ENCODE measurements at places on chromosomes 7 and 10.

GRCh38 chr10:97789770-97790397, 18.1 kb upstream of the SFRP5 start:
- no peak for DNase-seq

DNA sequence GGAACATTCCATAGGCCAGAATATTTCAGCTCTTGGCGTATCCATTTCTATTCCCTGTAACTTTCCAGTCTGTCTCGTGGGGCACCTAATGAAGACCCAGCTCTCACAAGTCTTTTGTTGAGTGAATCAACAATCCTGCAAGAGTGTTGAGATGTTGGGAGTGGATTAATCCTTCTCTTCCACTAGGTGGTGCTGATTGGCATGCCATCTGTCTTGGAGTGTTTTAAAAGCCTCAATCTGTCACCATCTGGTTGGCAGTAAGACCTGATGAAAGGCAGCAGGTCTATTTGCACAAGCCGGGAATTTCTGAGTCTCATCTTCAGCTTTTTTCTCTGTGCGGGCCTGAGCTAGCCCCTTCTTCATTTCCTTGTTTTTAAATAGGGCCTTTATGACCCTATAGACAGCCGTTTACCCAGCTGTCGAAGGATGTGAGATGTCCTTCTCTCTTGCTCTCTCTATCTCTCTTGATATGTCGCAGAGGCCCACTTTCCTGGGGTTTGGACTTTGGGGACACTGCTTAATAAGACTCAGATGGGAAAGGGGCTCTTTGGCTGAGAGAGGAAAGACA, 180.5 kb downstream of the ZNF365 start:
- peak; percentile 43 for DNase-seq

- DNase-seq: no peak
Observed at GRCh38 chr7:94434042-94434441, 39.3 kb downstream of the COL1A2 start.

DNA sequence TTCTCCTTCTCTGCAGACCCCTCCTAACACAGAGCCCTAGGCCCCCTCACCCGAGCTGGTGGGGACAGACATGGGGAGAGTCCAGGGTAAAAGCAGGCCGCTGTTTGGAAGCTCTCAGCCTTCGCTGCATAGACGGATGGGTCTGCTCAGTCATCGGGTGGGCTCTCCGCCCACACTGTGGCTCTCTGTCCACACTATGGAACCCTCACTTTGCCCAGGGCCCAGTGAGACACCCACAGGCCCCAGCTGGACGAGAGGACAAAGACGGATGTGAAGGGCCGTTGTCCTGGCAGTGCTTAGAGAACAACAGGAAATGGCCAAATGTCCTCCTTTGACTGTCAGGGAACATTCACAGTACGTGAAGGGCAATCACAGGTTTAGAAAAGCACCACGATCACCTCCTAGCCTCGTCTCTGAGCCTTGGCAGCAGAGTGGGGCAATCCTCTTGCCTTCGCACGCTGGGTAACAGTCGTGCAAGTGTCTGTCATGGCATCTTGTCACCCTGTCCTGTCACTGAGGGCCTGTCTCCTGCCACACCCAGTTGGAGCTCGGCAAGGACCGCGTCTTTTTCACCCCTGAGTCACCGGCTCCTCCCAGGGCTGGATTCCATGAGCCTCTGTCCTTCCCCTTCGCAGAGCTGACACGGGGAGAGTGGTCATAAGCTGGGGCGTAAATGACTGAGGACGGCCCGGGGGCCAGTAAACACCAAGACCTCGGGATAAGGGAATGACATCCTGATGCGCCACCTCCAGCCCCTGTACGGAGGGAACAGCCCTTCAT, 80.6 kb downstream of the PRKAG2 start:
- peak; percentile 81 for DNase-seq

DNA sequence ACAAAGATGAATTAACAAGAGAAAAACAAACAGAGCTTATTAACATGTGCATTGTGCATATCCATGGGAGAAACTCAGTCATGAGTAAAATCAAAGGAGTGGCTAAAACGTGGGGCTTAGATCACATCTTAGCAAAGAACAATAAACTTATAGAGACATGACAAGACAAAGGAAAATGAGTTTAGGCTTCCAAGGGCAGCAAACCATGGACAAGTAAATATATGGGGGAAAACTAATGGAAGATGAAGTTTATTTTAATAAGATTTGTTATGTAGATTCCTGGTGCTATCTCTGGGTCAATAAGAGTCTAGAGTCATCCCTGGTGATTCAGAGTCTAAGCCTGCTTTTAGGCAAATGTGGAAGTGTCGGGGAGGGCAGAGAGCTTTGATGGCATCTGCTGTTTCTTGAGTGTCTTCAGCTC, 87.2 kb upstream of the PLPP4 start:
- DNase-seq: peak; percentile 28

GRCh38 chr7:70890147-70890969, 241.6 kb upstream of the GALNT17 start:
- DNase-seq: no peak

GRCh38 chr7:23524473-23524872, 7.3 kb downstream of the TRA2A start:
- DNase-seq: no peak

- DNase-seq: no peak
Observed at GRCh38 chr7:36055207-36055606, 97.8 kb upstream of the EEPD1 start.

GRCh38 chr7:142753366-142753765, 4.1 kb downstream of the PRSS1 start:
- DNase-seq: no peak

GRCh38 chr10:77922055-77922454, 4.5 kb downstream of the DLG5 start:
- no peak for DNase-seq

DNA sequence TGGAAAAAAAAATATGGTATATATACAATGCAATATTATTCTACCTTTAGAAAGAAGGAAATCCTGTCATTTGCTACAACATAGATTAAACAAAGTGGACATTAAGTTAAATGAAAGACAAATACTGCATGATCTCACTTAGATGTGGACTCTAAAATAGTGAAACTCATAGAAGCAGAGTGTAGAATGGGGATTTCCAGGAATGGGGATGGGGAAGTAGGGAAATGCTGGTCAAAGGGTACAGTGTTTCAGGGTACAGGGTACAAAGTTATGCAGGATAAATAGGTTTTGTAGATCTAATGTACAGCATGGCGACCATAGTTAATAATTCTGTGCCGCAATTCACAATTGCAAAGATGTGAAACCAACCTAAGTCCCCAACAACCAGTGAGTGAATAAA, 385.5 kb downstream of the SFMBT2 start:
- no peak for DNase-seq

- no peak for DNase-seq
Observed at GRCh38 chr10:5776136-5776880, 36.9 kb downstream of the GDI2 start.

GRCh38 chr10:123798856-123799255, 92.8 kb downstream of the CPXM2 start:
- DNase-seq: no peak

DNA sequence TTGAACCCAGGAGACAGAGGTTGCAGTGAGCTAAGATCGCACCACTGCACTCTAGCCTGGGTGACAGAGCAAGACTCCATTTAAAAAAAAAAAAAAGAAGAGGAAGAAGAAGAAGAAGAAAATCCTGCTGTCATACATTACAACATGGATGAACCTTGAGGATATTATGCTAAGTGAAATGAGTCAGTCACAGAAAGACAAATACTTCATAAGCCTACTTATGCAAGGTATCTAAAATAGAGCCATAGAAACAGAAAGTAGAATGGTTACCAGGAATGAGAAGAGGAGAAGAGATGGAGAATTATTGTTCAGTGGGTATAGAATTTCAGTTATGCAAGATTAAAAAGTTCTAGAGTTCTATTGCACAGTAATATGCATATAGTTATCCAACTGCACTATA, 466.5 kb downstream of the PLXNA4 start:
- DNase-seq: no peak

GRCh38 chr7:129362496-129362895, 71.7 kb upstream of the STRIP2 start:
- no peak for DNase-seq

DNA sequence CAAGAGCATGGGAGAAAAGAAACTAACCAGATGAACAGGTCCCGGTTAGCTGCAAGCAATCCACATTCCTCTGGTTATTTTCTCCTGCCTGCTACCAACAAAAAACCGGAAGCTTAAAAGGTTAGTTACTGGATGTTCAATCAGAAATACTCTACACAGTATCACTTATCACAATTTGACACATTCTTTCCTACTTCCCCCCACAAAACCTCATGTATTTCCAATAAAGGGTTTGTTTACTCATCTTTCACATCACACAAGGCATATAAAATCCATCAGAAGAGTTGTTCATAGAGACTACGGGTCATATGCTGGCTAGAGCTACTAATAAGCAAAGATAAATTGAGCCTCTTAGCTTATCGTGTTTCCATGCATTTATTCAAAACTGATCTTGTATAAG, 4.8 kb downstream of the SLC25A28 start:
- DNase-seq: no peak

DNA sequence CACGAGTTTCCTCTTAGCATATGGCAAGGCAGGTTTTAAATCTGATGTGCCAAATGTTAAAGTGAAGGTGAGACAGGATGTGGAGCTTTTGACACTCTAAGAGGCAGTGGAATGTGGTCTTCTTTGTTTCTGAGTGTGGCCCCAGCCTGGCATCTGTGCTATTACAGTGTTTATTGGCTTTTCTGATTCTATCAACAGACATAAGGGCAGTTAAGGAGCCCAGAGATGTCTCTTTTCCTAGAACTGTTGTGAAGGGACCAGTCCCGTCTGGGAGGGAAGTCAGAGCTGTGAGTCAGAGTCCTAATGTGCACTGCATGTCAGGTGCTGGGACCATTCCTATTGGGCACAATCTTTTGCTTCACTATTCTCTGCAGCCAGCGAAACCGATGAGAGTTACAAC, 32.5 kb downstream of the TRUB1 start:
- no peak for DNase-seq

- DNase-seq: no peak
Observed at GRCh38 chr10:30858499-30858898, 173.2 kb downstream of the ZNF438 start.

DNA sequence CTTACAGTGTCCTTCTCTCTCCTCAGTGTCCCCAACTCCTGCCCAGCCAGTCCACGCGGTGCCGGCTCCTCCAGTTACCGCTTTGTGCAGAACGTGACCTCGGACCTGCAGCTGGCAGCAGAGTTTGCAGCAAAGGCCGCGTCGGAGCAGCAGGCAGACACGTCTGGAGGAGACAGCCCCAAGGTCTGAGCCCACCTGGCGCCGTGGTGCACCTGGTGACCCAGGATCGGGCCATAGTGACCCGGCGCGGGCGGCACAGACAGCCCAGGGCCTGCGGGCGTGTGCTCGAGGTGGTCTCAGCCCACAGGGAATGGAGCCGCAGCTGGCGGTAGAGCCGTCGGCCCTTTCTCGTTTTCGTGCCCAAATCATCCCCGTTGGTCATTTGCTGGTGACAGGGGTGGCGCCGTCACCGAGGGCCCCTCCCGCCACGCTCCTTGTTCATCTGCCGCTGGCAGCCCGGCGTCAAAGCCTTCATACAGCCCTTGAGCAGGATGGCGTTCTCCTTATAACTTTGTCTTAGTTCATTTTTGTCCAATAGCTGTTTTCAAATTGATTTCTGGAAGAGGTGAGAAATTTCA, 20.9 kb upstream of the AP5Z1 start:
- no peak for DNase-seq

- DNase-seq: no peak
Observed at GRCh38 chr10:3273966-3274365, 101.4 kb upstream of the PITRM1 start.

DNA sequence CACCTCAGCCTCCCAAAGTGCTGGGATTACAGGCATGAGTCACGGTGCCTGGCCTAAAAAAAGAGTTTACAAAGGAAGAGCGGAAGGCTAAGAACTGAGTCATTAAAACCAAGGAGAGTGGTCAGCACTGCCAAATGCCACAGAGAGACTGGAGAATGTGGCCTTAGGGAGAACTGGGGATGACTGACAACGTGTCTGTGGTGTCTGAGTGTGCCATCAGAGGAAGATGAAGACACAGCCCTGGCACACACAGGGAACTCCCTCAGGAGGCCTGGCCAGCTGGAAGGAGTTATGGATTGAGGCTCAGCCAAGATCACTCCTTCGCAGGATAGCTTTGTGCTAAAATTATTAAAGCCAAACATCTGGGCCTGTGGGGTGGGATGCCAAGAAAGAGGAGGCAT, 3.9 kb upstream of the INA start:
- peak; percentile 97 for DNase-seq

DNA sequence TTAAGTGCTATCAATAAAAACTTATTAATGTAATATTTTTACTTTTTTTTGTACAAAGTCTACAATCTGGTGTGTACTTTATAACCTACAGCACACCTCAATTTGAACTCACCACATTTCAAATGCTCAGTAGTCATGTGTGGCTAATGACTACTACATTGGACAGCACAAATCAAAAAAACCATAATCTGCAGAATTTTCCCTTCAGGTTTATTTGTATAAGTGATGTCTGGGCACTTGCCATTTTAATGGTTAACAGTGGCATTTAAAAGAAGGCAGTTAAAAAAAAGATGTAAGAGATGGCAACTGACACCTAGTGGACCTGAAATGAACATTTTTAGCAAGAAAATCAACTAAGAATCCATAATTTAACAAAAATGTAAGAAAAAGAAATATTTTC, 124.6 kb upstream of the NRBF2 start:
- no peak for DNase-seq

DNA sequence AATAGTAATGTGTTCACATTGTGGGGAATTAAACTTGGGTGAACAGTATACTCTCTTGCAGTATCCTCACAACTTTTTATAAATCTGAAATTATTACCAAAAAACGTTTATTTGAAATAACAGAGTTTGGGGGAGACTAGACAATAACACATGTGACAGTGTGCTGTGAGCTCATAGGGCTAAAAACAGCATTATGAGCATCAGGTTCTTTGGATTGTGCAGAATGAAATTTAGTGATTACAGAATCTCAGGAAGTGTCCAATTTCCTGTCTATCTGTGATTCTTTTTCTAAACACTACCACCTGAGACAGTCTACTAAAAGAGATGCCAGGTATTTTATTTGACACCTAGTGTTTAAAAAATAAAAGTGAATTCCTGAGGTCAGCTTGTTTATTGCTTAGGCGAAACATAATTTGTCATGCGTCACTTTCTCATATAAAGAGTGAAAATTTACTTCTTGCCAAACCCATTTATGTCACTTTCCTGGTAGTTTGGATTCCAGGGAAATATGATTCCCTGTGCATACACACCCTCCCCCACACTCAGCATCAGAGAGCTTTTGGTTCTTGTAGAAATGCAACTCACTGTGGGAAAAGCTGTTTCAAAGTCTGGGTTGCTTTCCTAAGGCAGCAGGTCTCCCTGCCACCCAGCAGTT, 71.2 kb downstream of the AOAH start:
- DNase-seq: no peak

- no peak for DNase-seq
Observed at GRCh38 chr10:126009650-126010049, 113.3 kb downstream of the FANK1 start.

GRCh38 chr7:33900501-33900900, 4.8 kb upstream of the BMPER start:
- DNase-seq: no peak

GRCh38 chr10:32577448-32577847, 131.5 kb downstream of the CCDC7 start:
- no peak for DNase-seq

All from RCC 7860 (cell line).